ENCODE measurements at places on chromosomes 16 and 17.
A peak's percentile ranks its signal among the peaks of the same experiment; 100 is the strongest.

GRCh38 chr16:54053891-54054820 lies 232.4 kb downstream of the IRX3 start:
- no peak for DNase-seq

GRCh38 chr17:48491527-48492273 lies 39.1 kb downstream of the HOXB1 start:
- no peak for DNase-seq

DNA sequence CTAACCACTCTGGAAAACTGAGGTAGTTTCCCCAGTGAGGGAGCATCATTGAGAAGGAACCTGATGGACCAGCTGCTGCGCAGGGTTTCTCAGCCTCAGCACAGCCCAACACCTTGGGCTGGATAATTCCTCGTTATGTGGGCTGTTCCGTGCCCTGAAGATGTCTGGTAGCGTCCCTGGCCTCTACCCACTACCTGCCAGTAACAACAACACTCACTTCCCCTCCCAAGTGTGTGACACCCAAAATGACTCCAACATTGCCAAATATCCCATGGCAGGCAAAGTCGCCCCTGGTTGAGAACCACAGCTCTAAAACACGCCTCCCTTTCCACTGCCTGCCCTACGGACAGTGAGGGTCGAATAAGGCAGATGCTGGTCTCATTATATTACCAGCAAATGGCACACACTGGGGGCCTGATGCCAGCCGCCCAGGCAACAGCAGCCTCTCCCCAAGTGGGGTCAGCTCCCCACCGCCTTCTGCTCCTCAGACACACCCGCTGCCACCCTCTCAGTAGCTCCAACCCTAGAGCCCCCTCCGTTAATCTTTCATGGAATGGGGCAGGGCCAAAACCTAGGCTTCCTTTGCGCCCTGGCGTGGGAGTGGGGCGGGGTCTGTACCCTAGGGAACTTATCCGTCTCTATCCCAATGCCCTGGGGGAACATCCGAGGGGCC lies 1.0 kb downstream of the RHBDF2 start:
- no peak for DNase-seq

- peak; percentile 96 for DNase-seq
Measured at GRCh38 chr16:87853411-87854052, 15.8 kb downstream of the SLC7A5 start.

GRCh38 chr16:12096157-12096777 lies 119.7 kb downstream of the SNX29 start:
- DNase-seq: peak; percentile 58

GRCh38 chr17:38728290-38728831 lies 1.8 kb upstream of the CISD3 start:
- DNase-seq: no peak

DNA sequence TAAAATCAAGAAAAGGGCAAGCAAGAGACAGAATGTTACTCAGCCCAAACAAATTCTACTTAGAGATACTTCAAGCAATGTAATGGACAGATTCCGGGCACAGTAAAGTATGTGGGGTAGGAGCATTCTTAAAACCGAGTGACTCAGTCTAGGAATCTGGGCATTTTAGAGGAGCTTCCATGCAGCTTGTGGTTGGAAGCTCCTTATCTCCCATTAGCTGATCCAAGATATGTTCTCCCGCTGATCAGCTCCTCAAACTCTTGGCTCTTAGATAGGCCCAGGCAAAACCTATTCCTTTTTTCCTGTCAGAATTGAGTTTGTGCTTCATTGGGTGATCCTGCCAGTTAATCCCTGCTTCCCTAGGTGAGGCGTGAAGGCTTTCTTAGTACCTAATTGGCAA lies 303.3 kb downstream of the CEP112 start:
- peak; percentile 93 for DNase-seq

Measured in EH (cell line).